ENCODE measurements at places on chromosomes 6 and 20.

GRCh38 chr20:14488756-14489479 lies 151.5 kb upstream of the FLRT3 start:
- DNase-seq: no peak

DNA sequence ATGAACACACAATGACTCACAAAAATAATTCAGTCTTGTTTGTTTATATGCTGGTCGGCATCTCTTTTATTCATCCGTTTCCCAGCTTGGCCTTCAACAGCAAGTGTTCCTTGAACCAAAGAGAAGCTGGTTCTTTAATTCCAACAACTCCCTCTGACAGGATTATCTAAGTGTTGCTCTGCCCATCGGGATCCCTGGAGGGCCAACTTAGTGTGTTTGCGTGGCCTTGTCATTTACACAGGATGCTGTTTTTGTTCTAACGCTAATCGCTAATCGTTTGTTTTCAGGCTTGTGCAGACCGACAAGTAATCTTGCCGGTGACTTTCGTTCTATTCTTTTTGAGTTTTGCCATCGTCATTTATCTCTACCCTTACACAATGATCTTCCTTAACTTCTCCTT lies 267.4 kb upstream of the EXOC2 start:
- DNase-seq: no peak

GRCh38 chr6:107473660-107474059 lies 14.3 kb upstream of the PDSS2 start:
- no peak for DNase-seq

DNA sequence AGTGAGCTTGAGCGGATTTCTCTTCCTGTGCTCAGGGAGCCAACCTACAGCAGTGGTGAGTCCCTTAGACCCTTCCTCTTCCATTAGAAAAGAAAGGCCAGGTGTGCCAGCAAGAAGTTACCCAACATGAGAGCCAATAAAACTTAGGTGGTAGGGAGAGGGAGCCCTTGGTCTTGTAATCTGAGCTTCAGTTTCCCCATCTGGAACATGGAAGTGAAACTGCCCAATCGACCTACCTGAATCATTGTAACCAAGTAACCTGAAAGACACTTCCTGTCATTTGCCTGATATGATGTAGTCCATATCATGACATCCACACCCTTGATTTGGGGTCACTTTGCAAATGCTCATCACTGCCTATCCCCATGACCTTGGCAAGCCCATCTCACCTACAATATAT lies 66.4 kb downstream of the MDGA1 start:
- DNase-seq: no peak

DNA sequence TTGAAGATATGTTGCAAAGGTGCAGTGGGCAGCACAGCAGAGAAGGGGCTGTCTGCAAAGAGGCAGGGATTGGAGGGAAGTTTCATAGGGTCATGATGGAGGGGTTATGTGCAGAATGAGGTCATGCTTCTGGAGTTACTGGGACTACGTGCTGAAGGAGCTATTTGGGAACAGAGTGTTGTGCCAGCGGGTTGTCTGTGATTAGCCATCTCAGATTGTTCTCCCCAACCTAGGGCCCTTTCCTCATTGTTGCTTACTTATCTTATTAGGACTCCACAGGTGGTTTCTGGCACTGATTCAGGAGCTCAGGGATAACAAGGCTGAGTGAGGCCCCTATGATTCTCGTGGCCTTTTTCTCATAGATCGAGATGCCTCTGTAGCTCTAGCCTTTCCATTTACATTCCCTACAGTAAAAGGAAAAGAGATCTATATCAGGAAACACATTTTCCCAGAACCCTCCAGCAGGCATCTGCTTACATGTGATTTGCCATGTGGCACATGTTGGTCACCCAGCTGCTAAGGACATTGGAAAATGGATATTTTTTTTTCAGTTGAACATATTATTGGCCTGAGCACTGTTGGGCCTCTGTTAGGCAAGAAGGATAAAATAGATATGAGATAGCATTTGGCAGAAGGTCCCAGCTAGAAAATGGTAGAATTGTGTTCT lies 429.6 kb upstream of the PLCB4 start:
- no peak for DNase-seq

GRCh38 chr20:59823491-59824259 lies 109.8 kb downstream of the SYCP2 start:
- no peak for DNase-seq

GRCh38 chr6:39402239-39402751 lies 79.8 kb upstream of the KCNK16 start:
- no peak for DNase-seq
